ENCODE measurements at places on chromosomes 11 and 22.

- no peak for DNase-seq
Measured at GRCh38 chr11:9803685-9804418, 140.0 kb downstream of the SWAP70 start.

- no peak for DNase-seq
Measured at GRCh38 chr11:13667245-13667644, 1.2 kb upstream of the FAR1 start.

DNA sequence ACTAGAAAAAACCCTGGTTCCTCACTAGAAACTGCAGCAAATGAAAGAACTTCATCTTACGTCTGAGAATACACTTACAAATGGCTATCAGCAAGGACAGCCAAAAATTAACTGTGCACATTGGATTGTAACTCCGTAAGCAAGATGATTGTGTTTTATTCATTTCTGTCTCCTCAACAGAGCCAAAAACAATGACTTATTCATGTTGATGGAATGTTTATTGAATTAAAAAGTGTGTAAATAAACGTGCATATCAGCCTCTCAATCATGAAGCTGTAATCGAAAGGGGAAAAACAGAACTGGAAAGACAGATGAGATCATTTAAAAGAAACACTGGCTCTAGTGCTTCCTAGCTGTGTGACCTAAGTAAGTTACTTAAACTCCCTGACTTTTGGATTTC, 307.5 kb upstream of the ZC3H12C start:
- no peak for DNase-seq

GRCh38 chr11:13103962-13104554, 94.9 kb downstream of the RASSF10 start:
- DNase-seq: no peak

DNA sequence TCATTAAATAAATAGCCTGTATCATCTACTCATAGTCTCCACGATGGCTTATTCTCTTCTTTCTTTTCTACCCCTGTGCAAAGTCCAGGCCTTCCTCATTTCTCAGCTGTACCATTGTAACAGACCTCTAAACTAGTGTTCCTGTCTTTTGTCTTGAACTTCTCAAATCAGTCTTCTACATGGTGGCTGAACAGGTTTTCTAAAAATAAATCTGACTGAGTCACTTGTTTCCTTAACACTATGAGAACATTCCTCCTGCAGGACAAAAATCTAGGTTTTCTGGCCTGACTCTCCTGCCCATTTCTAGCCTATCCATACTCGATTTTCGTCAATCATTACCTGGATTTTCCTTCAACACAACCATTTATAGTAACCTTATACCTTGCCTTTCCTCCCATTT, 1080.8 kb upstream of the TENM4 start:
- DNase-seq: no peak

GRCh38 chr11:119709638-119710346, 19.2 kb downstream of the NECTIN1 start:
- DNase-seq: no peak

GRCh38 chr11:33712436-33712835, 11.8 kb upstream of the C11orf91 start:
- no peak for DNase-seq

DNA sequence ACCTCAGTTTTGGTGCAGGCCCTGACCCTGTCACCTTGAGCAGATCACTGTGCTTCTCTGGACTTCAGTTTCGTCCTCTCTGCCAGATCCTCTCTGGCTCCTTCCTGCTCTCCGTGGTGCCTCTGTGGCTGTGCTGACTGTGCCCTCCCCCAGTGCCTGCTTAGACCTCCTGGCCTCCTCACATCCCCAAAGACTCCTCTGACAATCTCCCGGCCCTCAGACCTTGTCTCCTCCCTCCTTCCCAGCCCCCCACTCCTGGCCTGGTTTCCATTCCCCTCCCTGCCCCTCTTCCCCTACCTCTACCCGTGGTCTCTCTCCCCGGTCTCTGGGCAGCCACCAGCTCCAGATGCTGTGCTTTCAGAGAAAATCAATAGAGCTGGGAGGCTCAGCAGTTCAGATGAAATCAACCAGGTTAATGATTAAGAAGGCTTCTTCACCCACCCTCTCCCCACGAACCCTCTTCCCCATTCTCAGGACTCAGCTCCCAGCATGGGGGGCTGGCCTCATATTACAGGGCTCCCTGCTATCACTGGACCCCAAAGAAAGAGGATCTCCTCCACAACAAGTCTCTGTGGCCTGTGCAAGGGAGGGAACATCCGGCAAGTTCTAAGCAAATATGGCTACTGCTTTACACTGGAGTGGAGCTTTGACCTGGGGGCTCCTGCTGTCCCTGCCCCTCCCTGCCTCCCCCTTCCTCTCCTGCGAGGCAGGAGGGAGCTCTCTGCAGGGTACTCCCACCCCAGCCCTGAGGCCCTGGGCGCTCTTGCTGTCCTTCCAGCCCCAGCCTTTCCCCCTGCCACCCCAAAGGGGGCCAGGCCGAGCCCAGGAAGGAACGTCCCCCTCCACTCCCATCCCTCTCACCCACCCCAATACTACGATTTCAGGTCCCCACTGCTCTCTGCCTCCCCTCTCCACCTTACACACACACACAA, 8.5 kb downstream of the BACE1-AS start:
- DNase-seq: no peak

GRCh38 chr11:102662607-102663006, 37.5 kb upstream of the MMP20 start:
- no peak for DNase-seq

GRCh38 chr22:49062155-49062801, 765.4 kb downstream of the BRD1 start:
- DNase-seq: no peak

- no peak for DNase-seq
Measured at GRCh38 chr11:773425-773824, 3.9 kb downstream of the GATD1 start.

- DNase-seq: no peak
Measured at GRCh38 chr11:100220801-100221200, 466.3 kb upstream of the ARHGAP42 start.

DNA sequence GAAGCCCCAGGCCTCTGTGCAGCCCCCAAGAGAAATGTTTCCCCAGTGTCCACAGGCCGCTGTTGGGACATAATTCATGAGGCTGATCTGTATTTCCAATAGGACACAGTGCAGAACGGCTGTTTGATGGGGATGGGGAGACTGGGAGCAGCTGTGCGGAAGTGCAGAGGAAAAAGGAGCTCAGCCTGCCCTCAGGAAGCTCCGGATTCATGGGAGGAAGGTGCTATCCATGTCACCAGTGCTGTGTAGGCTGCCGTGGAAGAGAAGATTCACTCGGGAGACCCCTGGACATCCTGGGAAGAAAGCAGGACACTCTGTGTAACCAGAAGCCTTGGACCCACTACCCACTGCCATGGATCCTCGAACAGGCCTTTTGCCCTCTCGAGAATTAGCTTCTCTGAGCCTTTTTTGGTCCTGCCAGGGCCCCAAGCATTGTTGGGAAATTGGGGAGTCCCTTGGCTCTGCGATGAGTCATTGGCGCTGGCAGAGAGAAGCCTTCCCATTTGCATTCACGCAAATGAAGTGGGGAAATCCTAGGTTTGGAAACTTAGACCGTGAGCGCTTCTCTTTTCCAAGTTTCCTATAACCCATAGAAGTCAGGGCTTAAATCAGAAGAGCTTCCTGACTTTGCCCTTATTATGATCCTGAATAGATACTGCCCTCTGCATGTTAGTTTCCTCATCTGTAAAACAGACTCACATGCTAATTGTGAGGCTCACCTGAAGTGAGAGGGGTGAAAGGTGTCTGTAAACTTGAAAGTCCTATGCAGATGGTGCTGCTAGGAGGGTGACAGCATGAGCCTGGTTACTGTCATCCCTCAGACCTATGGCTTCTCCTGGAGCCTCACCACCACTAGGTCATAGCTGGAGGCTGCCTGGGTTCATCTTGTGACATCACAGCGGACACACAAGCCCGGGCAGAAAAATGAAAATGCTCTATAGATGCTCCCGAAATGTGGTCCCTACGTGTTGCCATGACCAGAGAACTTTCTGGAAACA, 229.2 kb upstream of the B3GAT1 start:
- DNase-seq: no peak

- no peak for DNase-seq
Measured at GRCh38 chr11:1339066-1339675, 29.7 kb upstream of the TOLLIP start.

- peak; percentile 39 for DNase-seq
Measured at GRCh38 chr11:44950031-44950624, 555 bp downstream of the TP53I11 start.

- no peak for DNase-seq
Measured at GRCh38 chr11:128330203-128330602, 257.2 kb downstream of the ETS1 start.

DNA sequence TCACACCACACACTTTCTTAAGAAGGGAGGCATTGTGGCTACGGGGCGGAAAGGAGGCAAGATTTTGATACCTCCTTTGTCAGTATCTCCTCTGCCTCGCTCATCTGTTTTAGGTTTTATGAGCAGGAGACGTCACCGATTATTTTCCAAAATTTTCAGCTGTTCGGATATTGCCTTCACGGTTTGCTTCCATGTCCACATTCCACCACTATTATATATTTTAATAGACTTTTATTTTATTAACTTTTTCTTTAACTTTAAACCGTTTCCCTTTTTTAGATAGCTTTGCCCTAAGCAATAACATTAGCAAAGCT, 33.7 kb upstream of the CREB3L1 start:
- DNase-seq: no peak

- no peak for DNase-seq
Measured at GRCh38 chr11:12531020-12531419, 143.2 kb upstream of the TEAD1 start.

GRCh38 chr11:131481971-131482370, 111.6 kb downstream of the NTM start:
- DNase-seq: no peak

DNA sequence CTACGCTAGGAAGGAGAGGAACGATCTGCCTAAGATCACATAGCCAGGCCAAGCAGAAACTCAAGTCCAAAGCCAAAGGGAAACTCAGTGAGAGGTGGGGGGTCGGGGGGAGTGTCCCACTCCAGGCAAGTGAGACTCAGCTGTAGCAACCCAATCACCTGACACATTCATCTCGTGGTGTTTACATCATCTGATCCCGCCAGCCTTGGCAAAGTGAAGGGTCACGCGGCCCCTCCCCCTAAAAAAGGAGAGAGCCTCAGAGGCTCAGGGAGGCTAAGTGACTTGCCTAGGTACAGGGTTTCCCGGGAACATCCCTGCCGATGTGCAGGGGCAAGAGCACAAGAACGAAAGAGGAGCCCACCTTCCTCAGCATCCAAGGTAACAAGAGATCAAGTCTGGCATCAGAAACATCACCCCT, 21.5 kb downstream of the MYH9 start:
- DNase-seq: no peak

- DNase-seq: peak; percentile 100
Measured at GRCh38 chr11:62831520-62832335, at the start of gene STX5. Gene STX5 (minus strand): TSS chr11:62832051. CDS start chr11:62831243, 808 bp downstream.

DNA sequence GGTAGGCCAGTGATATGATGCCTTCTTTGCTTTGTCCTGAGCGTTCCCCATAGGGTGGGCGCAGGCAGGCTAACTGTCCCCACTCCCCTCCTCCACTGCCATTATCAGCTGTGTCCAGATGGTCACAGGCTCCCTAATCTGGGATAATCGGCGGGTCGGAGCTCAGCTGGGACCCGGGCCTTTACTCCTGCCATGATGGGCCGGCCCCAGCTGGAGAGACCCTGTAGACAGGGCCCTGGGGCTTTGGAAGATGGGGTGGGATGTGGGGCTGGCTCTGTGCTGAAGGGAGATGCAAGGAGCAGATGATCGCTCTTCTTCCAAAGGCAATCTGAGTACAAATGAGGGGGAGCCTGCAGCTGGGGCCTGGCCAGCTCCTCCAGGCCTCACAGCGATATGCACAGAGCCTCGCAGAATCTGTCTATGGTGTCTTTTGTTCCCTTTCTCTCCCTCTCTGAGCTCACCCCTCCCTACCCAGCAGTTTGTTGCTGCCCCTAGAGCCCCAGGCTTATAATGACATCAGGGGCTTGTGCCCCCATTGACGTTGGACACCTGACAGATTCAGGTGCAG, 11.9 kb downstream of the KLHL35 start:
- DNase-seq: no peak

- no peak for DNase-seq
Measured at GRCh38 chr11:83127310-83127637, 29.7 kb upstream of the PCF11 start.

DNA sequence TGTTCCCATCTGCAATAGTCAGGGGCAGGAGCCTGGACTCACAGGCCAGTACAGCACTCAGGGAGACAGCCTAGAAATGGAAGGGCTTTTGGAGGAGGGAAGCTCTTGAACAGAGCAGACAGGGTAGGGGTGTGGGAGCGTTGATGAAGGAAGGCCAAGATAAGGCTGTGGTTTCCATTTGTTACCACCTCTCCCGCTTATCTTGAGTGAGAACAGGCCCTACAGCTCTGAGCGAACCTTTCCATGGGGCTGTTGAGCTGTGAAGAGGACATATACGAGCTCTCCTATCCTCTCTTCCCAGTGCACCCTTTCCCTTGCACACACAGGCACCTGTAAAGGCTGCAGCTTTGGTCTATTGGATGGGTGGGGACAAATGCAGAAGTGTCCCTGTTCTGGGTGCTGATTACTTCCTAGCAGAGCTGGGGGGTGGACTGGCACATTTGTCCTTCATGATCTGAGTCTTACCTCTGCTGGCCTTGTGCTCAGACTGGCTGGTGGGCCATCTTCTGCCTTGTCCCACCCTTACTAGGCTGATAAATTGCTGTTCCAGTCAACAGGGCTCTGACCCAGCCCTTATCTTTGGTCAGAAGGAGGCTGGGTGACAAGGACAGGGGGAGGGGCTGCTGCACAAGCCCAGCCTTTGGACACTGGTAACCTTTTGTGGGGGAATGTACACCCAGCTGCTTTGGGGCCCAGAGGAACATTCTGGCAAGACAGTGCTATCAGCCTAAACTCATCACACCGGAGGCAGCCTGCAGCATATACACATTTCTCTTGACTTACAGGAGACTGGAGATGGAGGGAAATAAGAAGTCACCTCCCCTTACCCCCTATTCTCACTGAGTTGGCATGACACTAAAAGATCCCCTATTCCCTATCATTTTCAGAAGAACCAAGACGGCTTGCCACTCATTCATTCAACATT, 80.1 kb upstream of the NNMT start:
- DNase-seq: no peak

GRCh38 chr22:48757581-48757980, 1070.1 kb downstream of the BRD1 start:
- no peak for DNase-seq

GRCh38 chr11:87712802-87713202, 462.4 kb downstream of the RAB38 start:
- no peak for DNase-seq

GRCh38 chr11:15800111-15800800, 556.1 kb downstream of the SOX6 start:
- DNase-seq: no peak

Measured in CD4-positive, alpha-beta T cell treated with Interleukin-6 for 4 hours (primary cell).